ENCODE measurements at places on chromosomes 2 and 18.
A peak's percentile ranks its signal among the peaks of the same experiment; 100 is the strongest.

DNA sequence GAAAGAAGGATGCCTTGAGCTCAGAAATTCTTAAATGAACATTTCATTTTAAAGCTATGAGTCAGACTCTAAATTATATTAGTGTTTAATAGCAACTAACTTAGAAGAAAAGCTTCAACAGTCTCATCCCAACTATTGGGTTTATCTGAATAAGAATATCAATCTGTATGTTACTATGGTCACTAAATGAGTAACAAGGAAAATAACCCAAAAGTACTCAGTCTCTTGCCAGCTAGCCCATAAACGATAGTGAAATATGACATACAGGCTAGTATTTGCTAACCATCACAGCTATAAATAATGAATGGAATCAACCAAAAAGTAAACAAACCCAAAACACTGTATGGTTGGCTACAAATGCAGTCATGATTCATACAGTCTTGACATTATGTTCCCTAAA, 174.9 kb downstream of the RAB3GAP1 start:
- no peak for DNase-seq

DNA sequence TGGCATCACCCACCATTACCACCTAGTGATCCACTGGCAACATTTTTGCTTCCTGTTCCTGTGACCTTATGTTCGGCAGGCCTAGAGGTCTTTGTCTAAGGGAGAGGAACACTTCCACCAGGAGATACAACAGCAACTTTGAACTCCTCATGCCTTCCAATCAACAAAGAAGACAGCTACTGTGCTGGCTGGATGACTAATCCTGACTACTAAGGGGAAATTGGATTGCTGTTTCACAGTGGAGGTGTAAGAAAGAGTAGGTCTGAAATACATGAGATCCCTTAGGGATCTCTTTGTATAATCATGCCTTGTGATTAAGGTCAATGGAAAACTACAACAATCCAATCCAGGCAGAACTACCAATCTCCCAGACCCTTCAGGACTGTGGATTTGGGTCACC, 45.2 kb downstream of the EIF2AK3 start:
- DNase-seq: no peak

- DNase-seq: no peak
Observed at GRCh38 chr2:216761133-216761532, 65.8 kb upstream of the IGFBP5 start.

- no peak for DNase-seq
Observed at GRCh38 chr2:401019-401679, 113.3 kb upstream of the ALKAL2 start.

DNA sequence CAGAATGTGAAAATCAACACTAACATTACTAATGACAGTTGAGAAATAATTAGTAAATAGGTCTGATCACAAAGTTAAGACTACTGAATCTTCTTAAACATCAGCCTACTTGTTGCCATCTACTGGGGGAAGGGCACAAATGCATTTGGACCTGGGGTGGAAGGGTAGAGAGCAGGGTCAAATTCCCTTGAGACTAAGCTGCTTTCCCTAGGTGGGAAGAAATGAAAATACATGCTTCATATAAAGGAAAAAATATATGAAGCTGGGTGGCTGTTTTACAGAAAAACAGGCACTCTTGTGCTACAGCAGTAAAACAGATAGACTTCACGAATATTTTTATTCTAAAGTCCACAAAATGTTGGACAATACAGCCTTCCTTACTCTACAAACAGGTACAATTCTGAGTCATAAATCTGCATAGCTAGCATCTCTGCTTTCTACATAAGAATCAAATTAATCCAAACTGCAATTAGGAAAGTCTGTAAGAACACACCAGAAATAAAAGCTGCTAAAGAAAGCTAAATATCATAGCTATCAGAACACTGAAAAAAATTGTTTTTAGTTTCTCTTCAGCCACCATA, 10.9 kb downstream of the TRIP12 start:
- DNase-seq: peak; percentile 40

GRCh38 chr2:207048416-207048815, 109.1 kb downstream of the CPO start:
- no peak for DNase-seq

DNA sequence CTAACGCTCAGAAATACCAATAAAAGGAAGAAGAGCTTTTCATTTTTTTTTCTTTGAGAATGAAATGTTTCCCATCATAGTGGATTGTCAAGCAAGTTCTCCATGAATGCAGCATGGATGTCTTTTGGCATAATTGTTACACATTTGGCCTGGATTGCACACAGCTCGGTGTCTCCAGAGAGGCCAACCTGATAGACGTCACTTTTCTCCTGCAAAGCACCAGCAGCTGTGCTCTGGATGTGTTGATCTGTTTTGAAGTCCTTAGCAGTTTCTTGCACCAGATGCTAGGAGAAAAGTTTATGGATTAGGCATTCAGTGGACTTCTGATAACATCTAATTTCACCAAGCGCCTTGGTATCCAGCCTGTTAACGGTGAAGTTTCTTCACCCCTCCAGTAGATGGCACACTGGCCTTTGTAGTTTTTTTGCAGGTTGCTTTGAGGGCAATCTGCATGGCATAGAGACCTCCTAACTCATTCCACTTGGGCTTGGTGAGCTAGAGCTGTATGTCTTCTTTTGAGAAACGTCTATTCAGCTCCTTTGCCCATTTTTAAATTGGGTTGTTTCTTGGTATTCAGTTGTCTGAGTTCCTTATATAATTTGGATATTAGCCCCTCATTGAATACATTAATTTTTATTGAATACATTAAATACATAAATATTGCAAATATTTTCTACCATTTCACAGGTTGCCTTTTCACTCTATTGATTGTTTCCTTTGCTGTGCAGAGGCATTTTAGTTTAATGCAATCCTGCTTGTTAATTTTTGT, 59.7 kb downstream of the PTH2R start:
- DNase-seq: peak; percentile 46

- peak; percentile 94 for DNase-seq
Observed at GRCh38 chr2:157327621-157328500, 2.2 kb upstream of the ERMN start.

DNA sequence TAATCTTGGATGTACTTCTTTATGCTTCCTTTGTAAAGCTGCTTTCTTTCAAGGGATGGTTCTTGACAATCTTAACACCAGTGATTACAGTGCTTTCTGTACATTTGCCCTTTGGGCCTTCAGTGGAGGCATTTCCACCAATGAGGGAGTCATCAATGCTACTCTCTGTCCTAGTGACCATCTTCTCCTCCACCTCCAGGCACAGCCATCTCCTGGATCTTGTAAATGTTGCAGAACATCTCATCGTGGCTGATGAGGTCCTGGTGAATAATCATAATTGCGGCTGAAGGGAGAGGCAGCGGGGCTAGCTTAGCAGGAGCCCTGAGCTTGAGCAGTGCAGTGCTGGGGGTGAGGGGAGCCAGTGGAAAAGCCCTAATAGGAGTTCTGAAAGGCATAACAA, 32.5 kb downstream of the IDH1 start:
- no peak for DNase-seq

Data from Ammon's horn (tissue), 1 donor.